ENCODE measurements at places on chromosomes 3 and 15.

GRCh38 chr3:66938338-66938963 lies 59.7 kb upstream of the KBTBD8 start:
- no peak for DNase-seq

DNA sequence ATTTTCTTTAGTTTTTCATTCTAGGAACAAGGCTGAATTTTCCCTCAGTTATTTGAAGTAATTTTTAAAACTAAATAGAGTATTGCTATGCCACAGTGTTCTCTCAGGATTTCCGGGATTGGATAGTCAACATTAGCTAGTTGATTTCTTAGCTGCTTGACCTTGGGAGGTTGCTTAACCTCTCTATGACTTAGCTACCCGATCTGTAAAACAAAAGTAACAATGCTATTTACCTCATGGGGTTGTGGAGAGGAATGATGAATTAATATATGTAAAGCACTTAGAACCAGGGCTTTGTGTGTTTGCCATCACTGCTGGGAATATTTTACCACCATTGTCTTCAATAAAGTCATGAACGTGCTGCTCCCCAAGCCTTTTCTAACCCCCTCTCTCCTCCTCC lies 57.5 kb downstream of the SNRK start:
- no peak for DNase-seq

DNA sequence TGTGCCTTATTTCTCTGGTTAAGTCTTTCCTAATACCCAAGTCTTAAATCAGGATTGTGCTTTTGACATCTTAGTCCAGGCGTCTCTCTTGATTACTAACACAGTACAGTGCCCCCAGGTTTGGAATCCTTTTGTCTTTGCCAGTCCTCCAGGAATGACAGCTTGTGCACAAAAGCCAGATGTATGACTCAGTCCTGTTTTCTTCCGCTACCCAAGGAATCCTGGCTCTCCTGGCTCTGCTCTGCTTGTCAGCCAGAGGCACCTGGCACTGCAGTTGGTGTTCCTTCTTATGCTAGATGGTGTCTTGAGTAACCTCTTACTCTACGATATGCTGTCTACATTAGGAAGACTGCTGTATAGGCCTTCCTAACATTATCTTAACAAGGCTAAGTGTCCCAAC lies 728.2 kb upstream of the NECTIN3 start:
- DNase-seq, result no peak

GRCh38 chr3:38800511-38800910 lies 15.5 kb downstream of the SCN10A start:
- DNase-seq, result no peak

DNA sequence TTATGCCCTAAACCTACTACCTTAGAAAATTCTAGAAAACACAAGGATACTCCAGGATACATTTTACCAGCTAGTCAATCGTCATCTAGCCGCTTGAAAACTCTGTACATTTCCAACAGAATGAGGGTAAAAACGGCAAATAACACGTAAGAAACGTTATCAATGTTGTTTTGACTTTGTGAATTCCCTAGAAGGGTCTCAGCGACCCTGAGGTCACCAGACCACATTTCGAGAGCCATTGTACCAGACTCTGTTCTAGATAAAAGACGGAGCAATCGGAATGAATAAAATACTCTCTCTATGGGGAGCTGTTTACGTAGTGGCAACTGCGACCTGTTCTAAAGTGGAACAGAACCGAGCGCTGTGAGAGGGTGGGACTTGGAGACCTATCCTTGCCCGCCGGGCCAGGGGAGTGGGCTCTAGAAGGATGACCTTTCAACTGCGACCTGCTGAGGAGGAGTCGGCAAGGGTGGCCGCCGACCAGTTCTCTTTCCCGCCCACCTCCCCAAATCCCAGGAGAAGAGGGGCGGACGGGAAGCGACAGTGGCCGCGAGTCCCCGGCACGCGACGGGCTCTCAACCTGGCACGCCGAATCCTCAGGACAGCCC lies 778 bp upstream of the AP4E1 start:
- no peak for DNase-seq

DNA sequence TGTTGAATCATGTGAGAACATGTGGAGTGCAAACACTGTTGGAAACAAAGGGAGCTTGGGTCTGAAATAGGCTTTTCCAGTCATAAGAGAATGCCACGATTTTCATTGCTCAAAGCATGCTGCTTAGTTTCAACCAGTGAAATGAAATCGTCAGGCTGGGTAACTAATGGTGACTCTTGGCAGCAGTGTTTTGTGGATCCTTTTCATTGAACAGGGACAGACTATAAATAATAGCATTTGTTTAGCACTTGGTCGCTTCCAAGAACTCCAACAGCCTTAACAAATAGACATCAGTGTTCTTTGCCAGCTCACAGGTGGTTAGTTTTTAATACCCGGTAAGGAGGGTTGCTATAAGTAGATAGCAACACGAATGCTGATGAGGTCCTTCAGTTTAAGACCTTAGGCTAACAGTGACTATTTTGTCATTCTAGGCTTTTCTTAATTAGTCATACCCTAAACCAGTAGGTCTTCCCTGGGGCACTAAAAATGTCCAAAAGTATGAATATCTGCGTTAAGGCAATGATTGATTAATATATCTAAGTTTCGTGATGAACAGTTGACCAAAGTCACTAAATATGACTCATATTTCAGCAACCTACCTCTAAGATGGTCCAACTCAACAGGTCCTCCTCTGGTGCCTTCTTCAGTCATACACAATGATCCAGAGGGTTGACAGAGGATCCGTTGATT lies 15.8 kb downstream of the TP63 start:
- DNase-seq, result no peak

DNA sequence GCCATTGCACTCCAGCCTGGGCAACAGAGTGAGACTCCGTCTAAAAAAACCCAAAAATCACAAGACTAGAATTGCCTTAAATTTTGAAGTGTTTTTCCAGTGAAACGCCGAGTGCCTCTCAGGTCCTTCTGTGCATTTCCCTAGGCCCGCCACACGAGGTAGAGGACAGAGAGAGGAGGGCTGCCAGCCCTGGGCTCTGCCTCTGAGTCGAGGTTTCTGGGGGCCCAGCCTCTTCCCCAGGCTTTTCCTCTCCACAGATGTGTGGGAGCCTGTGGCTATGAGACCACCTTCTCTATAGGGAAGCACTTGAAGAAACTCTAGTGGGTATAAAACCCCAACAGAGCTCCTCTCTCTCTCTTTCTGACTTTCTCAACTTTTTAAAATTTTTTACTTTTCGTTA lies 10.9 kb upstream of the EHD4 start:
- DNase-seq, result peak; percentile 56

- no peak for DNase-seq
Measured at GRCh38 chr3:195032955-195033354, 238.0 kb downstream of the XXYLT1 start.

DNA sequence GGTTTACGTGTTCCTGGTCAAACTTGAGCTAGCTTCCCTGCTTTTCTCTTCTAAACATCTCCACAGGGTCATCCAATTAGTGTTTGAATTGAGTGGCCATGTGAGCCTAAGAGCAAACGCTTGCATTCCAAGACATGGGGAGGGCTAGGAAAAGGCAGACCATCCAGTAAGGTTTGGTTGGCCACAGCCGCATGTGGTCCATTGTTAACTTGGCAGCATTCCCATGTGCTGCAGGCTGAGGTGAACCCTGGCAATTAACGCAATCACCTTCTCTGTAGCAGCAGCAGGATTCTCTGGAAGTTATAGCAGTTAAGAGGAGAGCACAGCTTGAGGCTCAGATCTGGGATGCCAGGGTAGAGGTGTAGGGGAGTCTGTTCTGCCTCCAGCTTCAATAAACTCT lies 502.2 kb upstream of the LMCD1 start:
- no peak for DNase-seq

DNA sequence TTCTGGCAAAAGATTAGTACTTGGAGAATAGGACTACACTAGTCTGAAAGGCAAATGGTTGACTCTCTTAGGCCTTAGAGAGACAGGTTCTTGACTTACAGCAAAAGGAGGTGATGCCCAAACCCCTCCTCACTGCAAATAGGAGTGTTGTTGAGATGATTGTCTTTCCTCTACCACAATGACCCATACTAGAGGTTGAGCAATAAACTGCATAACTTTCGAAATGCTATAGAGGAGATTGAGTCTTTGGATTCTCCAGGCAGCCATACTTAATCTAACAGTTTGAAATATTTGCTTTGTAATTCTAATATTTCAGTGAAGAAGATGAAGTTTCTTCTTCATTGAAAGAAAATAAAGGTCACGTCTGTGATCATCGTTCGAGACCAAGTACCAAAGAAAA lies 498.5 kb upstream of the GBE1 start:
- DNase-seq, result no peak

DNA sequence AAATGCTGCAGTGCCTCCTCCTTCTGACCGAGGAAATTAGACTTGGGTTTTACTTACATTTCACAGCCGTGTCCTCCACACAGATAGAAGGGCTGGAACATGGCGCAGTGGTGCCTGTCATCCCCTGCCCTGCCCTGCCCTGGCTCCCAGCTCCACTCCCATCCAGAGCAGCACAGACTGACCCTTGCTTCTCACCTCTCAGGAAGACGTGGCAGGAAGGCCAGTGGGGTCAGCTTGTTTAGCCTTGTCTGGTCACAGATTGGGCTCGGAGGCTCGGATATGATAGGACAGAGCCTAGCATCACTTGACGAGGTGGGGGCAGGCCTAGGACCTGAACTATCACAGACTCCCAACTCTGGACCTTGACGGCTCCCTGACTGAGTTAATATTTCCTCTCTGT lies 88.5 kb downstream of the LINGO1 start:
- DNase-seq, result no peak

- DNase-seq, result no peak
Measured at GRCh38 chr15:64749167-64749566, 26.2 kb downstream of the RBPMS2 start.

GRCh38 chr3:132650153-132650552 lies 9.5 kb downstream of the ACAD11 start:
- no peak for DNase-seq

DNA sequence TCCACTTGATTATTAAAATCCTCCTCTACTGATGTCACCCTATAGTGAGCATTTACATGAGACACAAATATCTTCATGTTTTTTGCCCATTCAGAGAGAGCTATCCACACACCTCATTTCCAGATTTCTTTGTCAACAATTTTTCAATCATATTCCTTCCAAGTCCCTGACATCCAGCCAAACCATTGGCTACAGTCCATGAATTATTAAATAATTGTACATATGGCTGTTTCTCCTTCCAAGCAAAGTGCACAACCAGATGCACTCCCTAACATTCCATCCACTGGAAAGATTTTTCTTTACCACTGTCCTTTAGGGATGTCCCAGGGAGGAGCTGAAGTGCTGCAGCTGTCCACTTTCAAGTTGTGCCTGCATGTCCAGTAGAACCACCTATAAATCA lies 328.0 kb upstream of the MDFIC2 start:
- DNase-seq, result no peak

DNA sequence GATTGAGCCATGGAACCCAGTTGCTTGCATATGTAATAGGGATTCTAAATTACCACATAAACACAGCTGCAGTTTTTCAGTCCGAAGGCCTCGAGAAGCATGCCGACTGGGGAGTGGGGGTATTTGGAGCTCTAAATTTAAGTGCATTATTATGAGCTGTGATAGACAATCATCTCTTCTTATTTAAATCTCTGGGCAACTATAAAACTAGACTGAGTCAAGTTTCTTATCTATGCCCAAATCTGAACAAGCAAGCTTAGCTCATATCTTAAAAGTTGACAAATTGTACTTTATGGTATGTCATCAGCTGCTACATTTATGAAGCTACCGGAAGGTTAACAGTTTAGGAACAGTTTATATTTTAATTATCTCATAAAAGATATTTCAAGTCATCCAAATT lies 19.5 kb upstream of the THRB start:
- DNase-seq, result no peak

GRCh38 chr3:78726545-78726944 lies 1041.3 kb downstream of the ROBO1 start:
- no peak for DNase-seq

DNA sequence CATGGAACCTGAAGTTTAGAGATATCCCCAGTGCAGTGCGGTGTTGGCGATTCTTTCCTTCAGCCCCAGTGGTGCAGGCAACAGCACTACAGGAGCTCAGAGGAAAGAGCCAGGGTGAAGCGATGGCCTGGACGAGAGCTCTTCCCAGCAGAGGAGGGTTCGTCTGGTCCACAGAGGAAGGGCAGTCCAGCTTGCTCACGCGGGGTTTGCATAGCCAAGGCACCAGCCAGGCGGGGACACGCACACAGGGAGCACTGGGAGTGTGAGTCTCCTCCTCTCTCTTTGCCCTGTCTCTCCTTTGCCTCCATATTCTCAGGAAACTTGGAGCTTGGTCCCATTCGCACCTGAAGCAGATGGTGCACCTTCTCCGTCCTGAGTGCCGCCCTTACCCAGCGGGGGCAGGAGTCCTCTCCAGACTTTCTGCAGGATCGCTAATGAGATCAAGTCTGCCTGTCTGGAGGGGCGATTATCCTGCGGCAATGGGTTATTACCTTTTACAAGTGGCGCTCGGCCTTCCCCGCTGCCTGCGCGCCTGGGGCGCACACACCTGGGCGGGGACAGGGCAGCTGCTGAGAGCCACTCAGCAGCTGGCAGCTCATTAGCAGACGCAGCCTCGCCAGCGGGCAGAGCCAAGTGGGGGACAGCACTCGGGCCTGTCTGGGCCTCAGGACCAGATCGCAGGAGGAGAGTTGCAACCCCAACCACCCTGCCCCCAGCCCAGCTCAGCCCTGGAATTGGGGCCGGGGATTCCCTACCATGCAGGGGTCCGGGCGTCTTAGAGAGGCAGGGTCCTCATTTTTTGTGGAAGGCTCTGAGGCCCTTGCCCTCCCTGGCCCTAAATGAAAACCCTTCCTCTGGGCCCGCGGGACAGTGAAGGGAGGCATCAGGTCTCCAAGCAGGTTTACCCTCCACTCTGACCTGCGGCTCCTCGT lies 119.0 kb upstream of the MEF2A start:
- peak; percentile 91 for DNase-seq

- no peak for DNase-seq
Measured at GRCh38 chr3:159852821-159853505, 135.7 kb upstream of the IL12A start.

GRCh38 chr3:98713984-98714383 lies 49.2 kb upstream of the ST3GAL6 start:
- DNase-seq, result no peak

DNA sequence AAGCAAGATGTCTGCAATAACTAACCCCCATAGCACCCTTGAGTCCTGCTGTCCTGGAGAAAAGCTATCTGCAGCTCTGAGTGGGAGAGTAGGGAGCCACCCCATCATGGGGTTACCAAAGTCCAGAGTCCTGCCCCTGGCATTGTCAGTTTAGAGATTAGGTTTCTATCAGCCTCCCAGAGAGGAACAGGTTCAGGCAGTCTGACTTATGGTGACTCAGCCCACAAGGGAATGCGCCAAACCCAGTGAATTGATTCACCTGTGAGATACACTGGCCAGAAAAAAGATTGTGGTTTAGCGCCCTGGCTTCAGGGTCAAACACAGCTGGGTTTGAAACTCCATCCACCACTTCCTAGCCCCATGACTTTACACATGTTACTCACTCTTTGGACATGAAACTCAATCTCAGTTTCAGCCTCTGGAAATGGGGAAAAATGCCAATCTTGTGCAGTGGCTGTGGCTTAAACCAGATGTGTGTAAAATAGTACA lies 263.6 kb upstream of the HES1 start:
- no peak for DNase-seq

GRCh38 chr15:76982756-76983155 lies 12.2 kb upstream of the PSTPIP1 start:
- no peak for DNase-seq

Measured in vagina (tissue), 2 donors.